ENCODE measurements at places on chromosomes 5 and 9. TPM values are rescaled to one million over a fixed set of nuclear protein-coding genes. Genes with fewer than 3 reads are reported as not detected.

GRCh38 chr5:176954050-176954449 lies 52.5 kb downstream of the UIMC1 start:
- no peak for DNase-seq

DNA sequence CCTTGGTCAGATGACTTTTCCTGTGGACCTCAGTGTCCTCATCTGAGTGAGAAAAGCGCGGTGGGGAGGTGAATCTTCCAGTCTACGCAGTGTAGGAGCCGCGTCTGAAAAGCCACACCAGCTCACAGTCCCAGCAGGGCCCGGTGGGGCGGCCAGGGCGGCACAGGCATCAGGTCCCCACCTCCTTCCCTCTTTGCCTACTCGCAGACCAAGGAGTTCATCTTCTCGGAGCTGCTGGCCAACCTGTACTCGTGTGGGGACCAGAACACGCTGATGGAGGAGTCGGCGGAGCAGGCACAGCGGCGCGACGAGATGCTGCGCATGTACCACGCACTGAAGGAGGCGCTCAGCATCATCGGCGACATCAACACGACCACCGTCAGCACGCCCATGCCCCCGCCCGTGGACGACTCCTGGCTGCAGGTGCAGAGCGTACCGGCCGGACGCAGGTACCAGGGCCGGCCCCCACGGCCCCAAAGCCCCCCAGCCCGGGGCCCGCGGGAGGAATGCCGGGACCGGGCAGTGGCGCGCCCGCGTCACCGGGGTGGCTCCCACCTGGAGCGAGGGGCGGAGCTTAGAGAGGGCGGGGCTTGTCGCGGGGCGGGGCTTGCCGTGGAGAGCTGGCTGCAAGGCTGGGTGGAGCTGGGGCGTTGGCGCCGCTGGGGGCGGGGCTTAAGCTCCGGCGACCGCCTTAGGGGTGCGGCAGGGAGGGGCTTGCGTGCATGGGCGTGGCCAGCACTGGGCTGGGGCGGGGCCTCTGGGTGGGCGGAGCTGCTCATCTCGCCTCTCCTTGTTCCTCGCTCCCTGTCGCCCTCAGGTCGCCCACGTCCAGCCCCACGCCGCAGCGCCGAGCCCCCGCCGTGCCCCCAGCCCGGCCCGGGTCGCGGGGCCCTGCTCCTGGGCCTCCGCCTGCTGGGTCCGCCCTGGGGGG lies 25.6 kb downstream of the GOLGA2 start:
- no peak for DNase-seq

DNA sequence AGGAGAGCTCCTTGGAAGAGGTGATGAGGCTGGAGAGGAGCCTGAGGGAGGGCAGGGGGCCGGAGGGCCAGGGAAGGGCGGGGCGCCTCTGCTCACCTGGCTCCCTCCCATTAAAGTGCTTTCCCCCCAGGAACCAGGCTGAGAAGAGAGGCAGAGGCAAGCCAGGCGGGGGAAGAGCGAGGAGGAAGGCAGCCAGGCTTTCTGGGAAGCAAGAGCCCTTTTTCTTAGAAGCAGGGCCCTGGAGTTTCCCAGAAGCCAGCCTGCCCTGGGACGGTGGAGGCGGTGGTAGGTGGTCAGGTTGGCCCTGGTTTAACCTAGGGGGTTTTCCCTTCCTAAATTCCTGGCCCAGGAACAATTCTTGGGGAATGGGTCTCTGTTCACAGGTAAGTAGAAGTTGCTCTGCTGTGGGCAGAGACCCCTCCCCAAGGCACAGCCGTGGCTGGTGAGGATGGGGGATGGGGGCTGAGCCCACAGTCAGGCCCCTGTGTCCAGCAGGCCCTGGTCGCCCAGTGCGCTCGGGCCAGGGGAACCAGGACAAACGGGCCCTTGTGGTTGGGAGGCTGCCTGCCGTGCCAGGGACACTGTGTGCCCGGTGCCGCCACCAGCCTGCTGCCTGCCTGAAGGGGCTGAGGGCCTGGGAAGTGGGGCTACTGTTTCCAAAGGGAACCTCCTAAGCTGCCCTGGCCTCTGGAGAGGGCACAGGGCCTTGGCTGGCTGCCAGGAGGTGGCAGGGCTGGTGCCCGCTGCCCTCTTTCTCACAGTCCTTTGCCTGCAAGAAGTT lies 16.6 kb upstream of the RALGDS start:
- DNase-seq, result no peak

- no peak for DNase-seq
Observed at GRCh38 chr9:121886759-121887485, 206.2 kb downstream of the TTLL11 start.

GRCh38 chr9:126705767-126706697 lies 92.3 kb downstream of the LMX1B start:
- DNase-seq, result no peak

- no peak for DNase-seq
Observed at GRCh38 chr9:98327249-98327561, 71.8 kb upstream of the TBC1D2 start.

Gene PDE8B
- polyA plus RNA-seq, result 8.0 TPM

GRCh38 chr5:6547498-6547897 lies 85.3 kb downstream of the NSUN2 start:
- DNase-seq, result no peak

DNA sequence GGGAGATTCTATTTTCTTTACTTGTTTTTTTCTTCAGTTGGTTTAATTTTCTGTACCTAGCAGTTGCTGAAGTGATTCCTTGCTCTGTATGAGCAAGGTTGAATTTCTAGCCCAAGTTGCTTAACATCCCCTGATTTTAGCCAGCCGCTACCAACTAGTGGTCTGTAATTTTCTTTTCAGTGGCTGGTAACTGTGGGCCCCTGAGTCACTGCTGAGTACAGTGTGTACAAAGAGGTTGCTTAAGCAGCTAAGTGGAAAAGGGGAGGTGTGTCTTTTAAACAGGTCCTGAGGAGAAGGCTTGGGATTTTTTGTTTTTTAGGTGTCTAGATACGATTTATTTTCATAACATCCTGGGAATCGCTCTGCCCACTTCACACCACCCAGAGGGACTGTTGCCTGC lies 254.7 kb downstream of the NR3C1 start:
- no peak for DNase-seq

Gene LCNL1
- 0.08 TPM for polyA plus RNA-seq

- DNase-seq, result no peak
Observed at GRCh38 chr5:178382754-178383164, 150.2 kb upstream of the PHYKPL start.

- no peak for DNase-seq
Observed at GRCh38 chr9:114721491-114722079, 39.6 kb upstream of the TEX48 start.

DNA sequence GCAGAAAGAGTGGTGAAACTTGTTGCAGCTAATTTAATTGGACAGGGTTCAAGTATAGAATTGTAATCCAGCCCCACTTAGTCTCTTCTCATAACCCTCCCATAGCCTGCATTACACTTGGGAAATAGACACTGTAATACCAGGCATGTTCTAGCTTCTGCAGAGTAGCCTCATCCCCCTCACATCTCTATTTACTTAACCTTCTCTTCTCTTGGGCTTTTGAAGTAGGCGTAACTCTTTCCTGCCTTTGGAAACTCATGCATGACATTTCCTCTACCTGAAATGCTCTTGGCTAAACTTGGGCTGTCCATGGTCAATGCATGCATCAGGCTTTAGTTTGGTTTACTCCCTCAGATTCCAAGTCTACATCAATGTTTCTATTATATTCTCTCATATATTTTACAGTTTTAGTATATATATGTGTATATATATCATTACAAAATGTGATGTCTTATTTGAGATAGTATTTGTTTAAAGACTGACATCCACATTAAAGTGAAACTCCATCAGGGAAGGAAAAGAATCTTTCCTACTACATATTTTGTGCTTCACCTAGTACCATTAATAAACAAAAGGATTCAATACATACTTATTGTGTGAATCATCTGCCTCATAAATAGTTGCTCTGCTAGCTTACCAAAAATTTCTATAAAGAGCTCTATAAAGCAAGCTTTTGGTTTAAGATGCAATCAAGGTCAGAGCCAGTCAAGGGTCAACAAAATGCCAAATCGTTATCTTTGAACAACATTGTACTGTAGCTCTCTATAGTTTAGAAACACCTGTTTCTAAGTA lies 1158.0 kb downstream of the MAT2B start:
- no peak for DNase-seq

- no peak for DNase-seq
Observed at GRCh38 chr9:4750023-4750673, 9.1 kb upstream of the AK3 start.

- no peak for DNase-seq
Observed at GRCh38 chr9:108182950-108183381, 672.8 kb downstream of the ACTL7B start.

DNA sequence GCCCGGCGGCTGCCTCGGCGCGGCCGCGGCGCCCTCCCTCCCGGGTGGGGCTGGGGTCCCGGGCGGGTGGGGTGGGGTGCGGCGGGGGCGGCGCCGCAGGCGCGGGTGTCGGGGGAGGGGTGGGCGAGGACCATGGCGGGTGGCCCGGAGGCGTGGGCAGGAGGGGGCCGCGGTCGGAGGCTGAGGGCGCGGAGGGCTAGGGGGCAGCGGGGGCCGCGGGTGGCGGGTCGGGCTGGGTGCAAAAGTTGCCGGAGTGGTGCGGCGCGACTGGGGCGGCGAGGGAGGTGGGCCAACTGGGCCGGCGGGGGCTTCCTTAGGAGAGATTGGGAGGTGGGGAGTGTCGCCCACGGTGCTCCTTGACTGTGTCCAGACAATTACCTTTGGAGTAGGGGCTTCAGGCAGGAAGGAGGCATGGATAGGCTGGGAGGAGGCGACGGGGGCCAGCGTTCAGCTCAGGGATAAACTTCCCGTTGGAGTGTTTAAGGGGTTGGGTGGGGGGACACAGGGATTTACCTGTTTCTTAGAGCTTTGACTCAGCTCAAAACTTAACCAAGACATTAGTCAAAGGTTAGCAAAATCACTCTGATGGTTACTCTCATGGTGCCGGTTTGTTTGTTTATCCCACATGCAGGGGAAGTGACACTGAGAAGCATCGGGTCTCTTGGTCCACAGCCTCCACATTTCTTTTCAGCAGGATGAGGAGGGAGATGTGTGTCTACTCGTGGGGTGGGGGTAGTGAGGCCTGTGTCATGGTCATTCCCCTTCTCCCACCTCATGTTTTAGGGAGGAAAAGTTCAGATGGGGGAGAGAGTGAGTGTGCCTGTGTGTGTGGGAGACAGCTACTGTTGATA lies 859 bp downstream of the CSNK1G3 start:
- DNase-seq, result peak; percentile 68

Data from left renal cortex interstitium (tissue), 4 donors.